Left lung (tissue), 14 donors: ENCODE measurements at places on chromosomes 6 and 20. TPM values are rescaled to one million over a fixed set of nuclear protein-coding genes. Genes with fewer than 3 reads are reported as not detected.

Gene SLC29A1
- total RNA-seq = 48.2 TPM

Gene IL17F
- total RNA-seq = not detected

Gene PACSIN1
- 0.09 TPM for total RNA-seq

Gene APOM
- 1.5 TPM for total RNA-seq

Gene CCN5
- 14.3 TPM for total RNA-seq

Gene RRBP1
- total RNA-seq = 201 TPM

Gene DNPH1
- total RNA-seq = 47.3 TPM

Gene PRRT1
- 1.0 TPM for total RNA-seq

Gene UNC5CL
- total RNA-seq = 3.1 TPM

Gene PHACTR3
- 4.1 TPM for total RNA-seq

Gene HLA-DRB5
- 106 TPM for total RNA-seq

Gene GNAS-AS1
- total RNA-seq = 1.5 TPM

Gene TMEM170B
- total RNA-seq = 10.1 TPM

Gene TCP11
- total RNA-seq = 0.35 TPM

Gene PPP1R3G
- 0.17 TPM for total RNA-seq

Gene RAET1L
- total RNA-seq = 0.58 TPM

Gene FKBP5
- 139 TPM for total RNA-seq

Gene GHRH
- not detected for total RNA-seq

Gene SLC22A3
- total RNA-seq = 25.9 TPM

Gene UST
- total RNA-seq = 10.4 TPM

Gene MCHR2
- not detected for total RNA-seq

Gene RIPOR2
- total RNA-seq = 56.8 TPM

Gene PHIP
- total RNA-seq = 32.3 TPM

Gene TPD52L1
- total RNA-seq = 17.4 TPM

Gene POM121L2
- not detected for total RNA-seq

Gene ESR1
- 2.7 TPM for total RNA-seq

Gene SCRT2
- total RNA-seq = not detected

Gene PLEKHG1
- total RNA-seq = 16.7 TPM

Gene ATG5
- 30.9 TPM for total RNA-seq

Gene NOTCH4
- 37.0 TPM for total RNA-seq

Gene TRIM15
- total RNA-seq = not detected

Gene ABHD16B
- 0.18 TPM for total RNA-seq

Gene BTBD3
- total RNA-seq = 24.7 TPM

Gene LY6G5B
- total RNA-seq = 13.6 TPM

Gene GRM4
- not detected for total RNA-seq

Gene MAS1L
- not detected for total RNA-seq

Gene CLDN20
- total RNA-seq = not detected

Gene TDRD6
- 0.34 TPM for total RNA-seq

Gene CLVS2
- total RNA-seq = not detected

Gene RAB32
- total RNA-seq = 48.7 TPM

Gene PTCRA
- 2.0 TPM for total RNA-seq

Gene CST5
- 3.3 TPM for total RNA-seq
